ENCODE measurements at places on chromosomes 6 and 20. TPM values are rescaled to one million over a fixed set of nuclear protein-coding genes. Genes with fewer than 3 reads are reported as not detected.

DNA sequence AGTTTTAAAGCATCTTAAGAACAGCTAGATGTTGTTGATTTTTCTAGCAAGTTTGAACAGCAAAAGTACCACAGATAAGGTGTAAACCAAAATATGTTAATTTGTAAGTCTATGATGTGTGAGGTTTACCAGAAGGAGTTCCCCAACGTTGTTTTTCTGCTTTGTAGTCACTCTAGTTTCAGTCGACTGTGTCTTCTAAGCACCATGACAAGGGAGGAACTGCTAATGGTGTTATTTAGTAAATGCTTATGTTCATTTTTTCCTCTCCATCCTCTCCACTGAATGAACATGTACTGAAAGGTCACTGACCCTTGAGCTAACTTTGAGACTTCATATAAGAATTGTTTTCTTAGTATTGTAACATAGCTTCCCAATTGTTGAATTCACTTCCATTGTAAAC, 3.0 kb downstream of the ENPP3 start:
- H3K27me3 ChIP-seq: no peaks in the 10 kb centered on the region
- no peak overlapping the region for H3K27ac ChIP-seq
- no peak overlapping the region for H3K4me3 ChIP-seq
- no peaks in the 10 kb centered on the region for H3K4me1 ChIP-seq
- H3K36me3 ChIP-seq: no peaks in the 10 kb centered on the region

- no peak overlapping the region for H3K4me3 ChIP-seq
- no peak for DNase-seq
- no peaks in the 10 kb centered on the region for H3K27me3 ChIP-seq
- no peaks in the 10 kb centered on the region for H3K4me1 ChIP-seq
These were observed 16.7 kb upstream of the SUMO4 start for GRCh38 chr6:149383371-149383770.

GRCh38 chr6:128202169-128202765, 301.4 kb upstream of the THEMIS start:
- H3K4me1 ChIP-seq: peaks cover 6% of the 10 kb centered on the region
- H3K4me3 ChIP-seq: no peak overlapping the region

GRCh38 chr6:10962673-10963072, 75.8 kb downstream of the SYCP2L start:
- no peak overlapping the region for H3K27ac ChIP-seq
- H3K4me1 ChIP-seq: no peaks in the 10 kb centered on the region
- no peaks in the 10 kb centered on the region for H3K27me3 ChIP-seq
- DNase-seq: no peak

DNA sequence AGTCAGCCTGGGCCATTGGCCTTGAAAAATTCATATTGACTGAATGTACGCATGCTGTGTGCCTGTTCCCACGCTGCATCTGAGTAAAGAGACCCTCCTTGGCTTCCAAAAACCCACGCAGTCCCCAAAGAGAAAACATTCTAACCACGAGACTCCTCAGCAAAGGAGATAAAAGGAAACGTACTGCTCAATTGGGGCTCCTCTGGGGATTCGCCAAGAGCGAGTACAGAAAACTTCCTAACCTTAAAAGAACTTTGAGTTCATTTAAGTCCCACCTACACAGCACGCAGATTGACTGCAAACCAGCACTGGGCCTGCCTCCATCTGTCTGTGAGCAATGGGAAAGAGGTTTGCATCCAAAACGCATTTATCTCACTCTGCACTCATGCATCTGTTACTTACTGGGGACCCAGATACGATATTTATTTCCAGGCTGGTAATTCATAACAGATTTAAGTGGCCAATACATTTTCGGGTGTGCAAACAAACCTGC, 505.9 kb upstream of the CHD6 start:
- no peaks in the 10 kb centered on the region for H3K4me1 ChIP-seq
- DNase-seq: no peak
- no peak overlapping the region for H3K27ac ChIP-seq
- no peaks in the 10 kb centered on the region for H3K27me3 ChIP-seq
- no peak overlapping the region for H3K4me3 ChIP-seq

- no peaks in the 10 kb centered on the region for H3K36me3 ChIP-seq
- DNase-seq: no peak
- no peaks in the 10 kb centered on the region for H3K27me3 ChIP-seq
- H3K4me1 ChIP-seq: peaks cover 4% of the 10 kb centered on the region
- H3K27ac ChIP-seq: no peak overlapping the region
These were observed 346.7 kb downstream of the PAX1 start for GRCh38 chr20:22052025-22052650.

- no peak overlapping the region for H3K27ac ChIP-seq
- peak; percentile 12 for DNase-seq
- no peak overlapping the region for H3K4me3 ChIP-seq
- H3K27me3 ChIP-seq: no peaks in the 10 kb centered on the region
- H3K36me3 ChIP-seq: no peaks in the 10 kb centered on the region
These were observed 76.9 kb downstream of the ANKRD6 start for GRCh38 chr6:89509777-89510281.

- H3K36me3 ChIP-seq: no peaks in the 10 kb centered on the region
- no peaks in the 10 kb centered on the region for H3K4me1 ChIP-seq
- H3K27me3 ChIP-seq: no peaks in the 10 kb centered on the region
- peak; percentile 91 for DNase-seq
- no peak overlapping the region for H3K27ac ChIP-seq
- H3K4me3 ChIP-seq: no peak overlapping the region
These were observed 300.7 kb downstream of the TENT5A start for GRCh38 chr6:81451787-81452186.

The GHRH gene
- total RNA-seq: 0.63 TPM

The ATP6V1G2 gene
- 28.8 TPM for total RNA-seq

The FAM83B gene
- total RNA-seq: 0.06 TPM

The VNN1 gene
- not detected for total RNA-seq
